ENCODE measurements at places on chromosomes 13 and 19. TPM values are rescaled to one million over a fixed set of nuclear protein-coding genes. Genes with fewer than 3 reads are reported as not detected.

The CDC42EP5 gene
- 7.9 TPM for total RNA-seq

GRCh38 chr19:55173186-55173713 lies 6.8 kb upstream of the DNAAF3 start:
- DNase-seq, result no peak

The KLK15 gene
- not detected for total RNA-seq

The CASP14 gene
- total RNA-seq, result not detected

Measured in fibroblast of the aortic adventitia (primary cell).